ENCODE measurements at places on chromosomes 3 and 15. TPM values are rescaled to one million over a fixed set of nuclear protein-coding genes. Genes with fewer than 3 reads are reported as not detected.

The SYNPR gene
- total RNA-seq = not detected

The TUSC7 gene
- not detected for total RNA-seq

The GRAMD1C gene
- 1.4 TPM for total RNA-seq

The GOLGA6A gene
- not detected for total RNA-seq

The AMIGO3 gene
- total RNA-seq = 0.19 TPM

The IL12A gene
- total RNA-seq = 0.21 TPM

The POC1A gene
- 10.6 TPM for total RNA-seq

The TRIM42 gene
- not detected for total RNA-seq

The ZNF80 gene
- total RNA-seq = not detected

The DNASE1L3 gene
- not detected for total RNA-seq

The MORC1 gene
- not detected for total RNA-seq

The NLGN1 gene
- 0.05 TPM for total RNA-seq

The LIPH gene
- total RNA-seq = 9.6 TPM

The LARP6 gene
- 6.0 TPM for total RNA-seq

The CYP19A1 gene
- not detected for total RNA-seq

The ZBED2 gene
- 21.3 TPM for total RNA-seq

The SLC6A20 gene
- total RNA-seq = not detected

The GOLGA6L4 gene
- 0.46 TPM for total RNA-seq

The COL6A6 gene
- total RNA-seq = not detected

The CLDN1 gene
- 60.4 TPM for total RNA-seq

The MKRN2 gene
- total RNA-seq = 27.0 TPM

The ELP6 gene
- total RNA-seq = 32.5 TPM

The CXCR6 gene
- not detected for total RNA-seq

The ZIC1 gene
- total RNA-seq = not detected

The GRAMD2A gene
- total RNA-seq = 10.2 TPM

Measured in airway epithelial cell (primary cell).